ENCODE measurements at places on chromosomes 7 and 10. TPM values are rescaled to one million over a fixed set of nuclear protein-coding genes. Genes with fewer than 3 reads are reported as not detected.

DNA sequence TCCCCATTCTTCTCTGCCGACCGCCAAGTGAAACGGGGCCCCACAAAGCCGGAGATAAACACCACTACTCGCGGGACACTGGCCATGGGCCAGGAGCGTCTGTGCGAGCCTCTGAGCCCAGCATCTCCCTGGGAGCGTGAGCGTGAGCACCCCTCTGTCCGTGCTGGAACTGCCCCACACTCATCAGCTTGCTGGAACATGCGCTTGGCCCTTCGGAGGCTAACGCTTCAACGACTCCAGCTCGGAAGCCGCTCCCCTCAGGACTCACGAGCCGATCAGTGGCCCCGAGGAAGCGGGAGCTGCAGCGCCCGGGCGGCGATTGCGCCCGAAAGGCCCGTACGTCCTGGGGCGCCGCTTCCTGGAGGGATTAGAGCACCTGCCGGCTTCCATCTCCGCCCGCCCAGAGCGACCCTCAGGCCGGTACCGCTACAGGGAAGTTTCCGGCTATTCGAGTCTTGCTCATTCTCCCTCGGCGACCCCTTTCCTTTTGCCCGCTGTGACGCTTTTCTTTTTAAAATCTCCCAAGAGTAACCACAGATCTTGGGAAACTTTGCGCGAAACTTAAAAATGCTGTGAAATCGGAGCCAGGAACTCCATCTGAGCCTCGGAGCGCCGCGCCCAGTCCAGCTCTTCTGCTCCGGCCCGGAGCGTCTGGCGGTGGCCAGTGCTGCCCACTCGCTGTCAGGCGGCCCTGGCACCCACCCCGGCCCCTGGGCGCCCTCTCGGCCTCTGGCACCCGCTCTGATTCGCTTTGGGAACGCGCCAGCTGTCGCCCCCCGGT is 1.0 kb downstream of the TLL2 start:
- DNase-seq, result peak; percentile 10

DNA sequence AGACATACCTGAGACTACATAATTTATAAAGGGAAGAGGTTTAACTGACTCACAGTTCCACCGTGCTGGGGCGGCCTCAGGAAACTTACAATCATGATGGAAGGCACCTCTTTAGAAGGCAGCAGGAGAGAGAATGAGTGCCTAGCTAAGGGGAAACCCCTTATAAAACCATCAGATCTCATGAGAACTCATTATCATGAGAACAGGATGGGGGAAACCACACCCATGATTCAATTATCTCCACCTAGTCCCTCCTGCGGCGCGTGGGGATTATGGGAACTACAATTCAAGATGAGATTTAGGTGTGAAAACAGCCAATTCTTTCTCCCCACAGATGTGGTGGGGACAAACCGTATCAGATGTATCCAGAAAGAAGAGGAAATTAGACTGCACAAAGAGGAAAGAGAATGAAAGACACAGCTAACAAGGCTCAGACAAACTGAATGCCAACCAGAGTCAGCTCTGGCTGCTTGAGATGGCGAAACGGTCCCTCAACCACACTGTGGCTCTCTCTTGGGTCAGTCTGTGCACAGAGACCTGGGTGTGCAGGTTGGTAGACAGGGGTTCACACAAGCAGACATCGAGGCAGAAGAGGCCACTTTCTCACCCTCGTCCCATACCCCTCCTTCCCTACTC is 375.6 kb downstream of the SFMBT2 start:
- no peak for DNase-seq

Gene ABLIM1
- total RNA-seq, result 89.4 TPM

Gene CALN1
- total RNA-seq, result not detected

GRCh38 chr7:98133181-98133580 is 26.5 kb downstream of the LMTK2 start:
- DNase-seq, result peak; percentile 5

DNA sequence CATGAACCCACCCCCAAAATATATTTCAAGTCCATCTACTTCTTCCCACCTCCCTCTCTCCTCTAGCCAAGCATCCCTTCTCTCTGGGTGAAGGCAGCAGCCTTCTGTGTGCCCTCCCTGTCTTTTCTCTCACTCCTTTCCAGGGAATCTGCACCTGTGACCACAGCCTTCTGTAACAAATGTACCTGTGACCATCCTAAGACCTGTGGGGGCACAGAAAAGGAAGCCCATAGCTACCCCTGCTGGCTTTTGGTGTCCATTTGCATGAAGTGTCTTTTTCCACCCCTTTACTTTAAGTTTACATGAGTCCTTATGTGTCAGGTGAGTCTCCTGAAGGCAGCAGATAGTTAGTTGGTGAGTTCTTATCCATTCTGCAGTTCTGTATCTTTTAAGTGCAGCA is 2.0 kb upstream of the TBXAS1 start:
- DNase-seq, result peak; percentile 12

Gene CYTH3
- total RNA-seq, result 73.4 TPM

GRCh38 chr10:100333661-100334440 is 3.8 kb upstream of the PKD2L1 start:
- DNase-seq, result no peak
